ENCODE measurements at places on chromosomes 11 and 22.

- no peak for DNase-seq
Observed at GRCh38 chr11:65150509-65151299, 16.4 kb upstream of the SYVN1 start.

DNA sequence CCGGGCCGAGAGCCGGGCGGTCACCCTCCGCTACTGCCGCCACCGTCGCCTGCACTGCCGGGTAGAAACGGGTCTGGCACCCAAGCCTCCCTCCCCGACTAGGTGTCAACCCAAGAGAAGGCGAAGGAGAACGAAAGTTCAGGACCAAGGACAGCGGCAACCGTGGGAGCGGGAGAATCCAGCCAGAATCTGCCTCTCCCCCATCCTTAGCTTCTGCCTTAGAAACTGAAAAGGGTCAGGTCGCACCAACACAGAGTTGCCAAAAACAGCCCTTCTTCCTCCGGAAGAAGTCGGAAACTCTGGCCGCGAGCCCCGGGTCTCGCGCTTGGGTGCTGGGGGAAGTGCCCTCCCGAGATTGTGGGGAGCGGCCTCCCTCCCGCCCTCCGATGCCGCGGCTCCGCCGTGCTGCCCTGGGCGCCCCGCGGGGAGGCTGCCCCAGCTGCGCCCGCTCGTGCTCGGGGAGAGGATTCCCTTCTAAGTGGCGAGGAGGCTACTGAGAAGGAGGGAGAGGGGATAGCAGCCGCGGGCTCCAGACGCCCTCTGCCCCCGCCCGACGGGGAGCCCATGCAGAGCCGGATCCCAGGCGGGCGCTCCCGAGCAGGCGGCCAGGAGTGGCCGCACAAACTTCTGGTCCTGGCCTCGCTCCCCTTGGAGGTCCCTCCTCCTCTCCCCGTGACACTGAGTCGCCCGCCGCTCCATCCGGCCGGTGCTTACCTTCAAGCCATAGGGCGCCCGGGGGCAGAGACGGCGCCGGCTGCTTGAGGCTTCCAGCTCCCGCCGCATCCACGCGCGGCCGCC is 637 bp downstream of the DRD2 start:
- no peak for DNase-seq

- DNase-seq, result no peak
Observed at GRCh38 chr11:8828046-8828445, 82.9 kb upstream of the AKIP1 start.

- no peak for DNase-seq
Observed at GRCh38 chr11:5476186-5476819, 12.2 kb upstream of the OR52D1 start.

DNA sequence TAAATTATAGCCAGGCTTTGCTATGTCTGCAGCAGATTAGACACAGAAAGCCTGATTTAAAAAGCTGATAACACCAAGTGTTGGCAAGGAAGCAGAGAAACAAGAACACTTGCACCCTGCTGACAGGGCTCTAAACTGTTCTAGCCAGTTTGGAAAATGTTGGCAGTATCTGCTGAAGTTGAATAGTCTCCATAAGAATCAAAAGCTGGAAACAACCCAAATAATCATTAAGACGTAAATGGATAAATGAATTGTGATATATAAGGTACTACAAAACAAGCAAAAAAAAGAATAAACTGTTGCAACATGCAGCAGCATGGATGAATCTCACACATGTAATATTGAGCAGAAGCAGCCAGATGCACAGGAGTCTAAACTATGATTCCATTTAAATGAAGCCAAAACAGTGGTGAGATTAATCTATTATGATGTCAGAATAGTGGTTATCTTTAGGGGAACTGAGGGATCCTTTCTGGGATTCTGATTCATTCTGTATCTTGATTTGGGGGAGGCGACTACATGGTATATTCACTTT is 40.4 kb upstream of the ADORA2A start:
- no peak for DNase-seq

GRCh38 chr11:94705891-94706615 is 62.1 kb upstream of the AMOTL1 start:
- DNase-seq, result no peak

GRCh38 chr11:103862802-103863174 is 173.7 kb upstream of the DDI1 start:
- DNase-seq, result no peak

DNA sequence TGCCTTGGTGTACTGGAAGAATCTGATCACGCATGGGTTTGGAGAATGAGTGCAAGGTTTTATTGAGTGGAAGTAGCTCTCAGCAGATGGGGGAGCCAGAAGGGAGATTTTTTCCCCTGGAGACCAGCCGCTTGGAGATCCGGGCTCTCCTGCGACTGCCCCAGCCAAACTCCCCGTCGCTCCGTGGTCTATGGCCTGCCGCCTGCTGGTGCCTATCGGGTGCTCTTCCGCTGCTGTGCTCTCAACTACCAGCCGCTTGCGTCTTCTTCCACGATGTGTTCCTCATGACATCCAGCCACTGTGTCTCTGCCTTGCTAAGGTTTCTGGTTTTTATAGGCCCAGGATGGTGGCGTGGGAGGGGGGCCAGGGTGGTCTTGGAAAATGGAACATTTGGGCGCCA is 145.6 kb upstream of the UBASH3B start:
- no peak for DNase-seq

GRCh38 chr11:37511425-37511933 is 913.4 kb upstream of the RAG2 start:
- DNase-seq, result no peak

DNA sequence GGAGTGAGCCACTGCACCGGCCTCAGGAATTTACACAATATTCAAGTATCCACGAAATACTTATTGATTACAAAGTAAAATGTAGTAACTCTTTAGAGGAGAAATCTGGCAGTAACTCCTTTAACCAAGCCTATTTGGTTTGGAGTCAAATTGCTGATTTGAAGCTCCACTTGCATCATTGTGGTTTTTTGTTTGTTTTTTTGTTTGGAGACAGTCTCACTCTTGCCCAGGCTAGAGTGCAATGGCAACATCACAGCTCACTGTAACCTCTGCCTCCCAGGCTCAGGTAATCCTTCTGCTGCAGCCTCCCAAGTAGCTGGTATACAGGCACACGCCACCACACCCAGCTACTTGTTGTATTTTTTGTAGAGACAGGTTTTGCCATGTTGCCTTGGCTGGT is 6.4 kb upstream of the QSER1 start:
- DNase-seq, result no peak

DNA sequence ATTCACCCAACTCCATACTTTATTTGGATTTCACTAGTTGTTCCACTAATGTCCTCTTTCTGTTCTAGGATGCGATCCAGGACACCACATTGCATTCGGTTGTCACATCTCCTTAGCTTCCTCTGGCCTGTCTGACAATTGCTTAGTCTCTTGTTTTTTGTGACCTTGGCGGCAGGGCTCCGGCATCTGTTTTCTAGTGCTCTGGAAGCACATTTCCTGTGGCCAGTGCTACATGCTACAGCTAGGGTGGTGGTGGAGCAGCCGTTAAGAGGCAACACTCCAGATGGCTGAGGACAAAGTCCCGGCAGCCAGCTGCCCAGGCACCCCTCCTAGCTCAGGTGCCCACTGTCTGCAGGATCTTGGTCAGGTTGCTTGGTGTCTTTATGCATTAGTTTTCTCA is 6.8 kb downstream of the STX3 start:
- DNase-seq, result no peak

- no peak for DNase-seq
Observed at GRCh38 chr22:36377022-36377631, 10.6 kb downstream of the MYH9 start.

DNA sequence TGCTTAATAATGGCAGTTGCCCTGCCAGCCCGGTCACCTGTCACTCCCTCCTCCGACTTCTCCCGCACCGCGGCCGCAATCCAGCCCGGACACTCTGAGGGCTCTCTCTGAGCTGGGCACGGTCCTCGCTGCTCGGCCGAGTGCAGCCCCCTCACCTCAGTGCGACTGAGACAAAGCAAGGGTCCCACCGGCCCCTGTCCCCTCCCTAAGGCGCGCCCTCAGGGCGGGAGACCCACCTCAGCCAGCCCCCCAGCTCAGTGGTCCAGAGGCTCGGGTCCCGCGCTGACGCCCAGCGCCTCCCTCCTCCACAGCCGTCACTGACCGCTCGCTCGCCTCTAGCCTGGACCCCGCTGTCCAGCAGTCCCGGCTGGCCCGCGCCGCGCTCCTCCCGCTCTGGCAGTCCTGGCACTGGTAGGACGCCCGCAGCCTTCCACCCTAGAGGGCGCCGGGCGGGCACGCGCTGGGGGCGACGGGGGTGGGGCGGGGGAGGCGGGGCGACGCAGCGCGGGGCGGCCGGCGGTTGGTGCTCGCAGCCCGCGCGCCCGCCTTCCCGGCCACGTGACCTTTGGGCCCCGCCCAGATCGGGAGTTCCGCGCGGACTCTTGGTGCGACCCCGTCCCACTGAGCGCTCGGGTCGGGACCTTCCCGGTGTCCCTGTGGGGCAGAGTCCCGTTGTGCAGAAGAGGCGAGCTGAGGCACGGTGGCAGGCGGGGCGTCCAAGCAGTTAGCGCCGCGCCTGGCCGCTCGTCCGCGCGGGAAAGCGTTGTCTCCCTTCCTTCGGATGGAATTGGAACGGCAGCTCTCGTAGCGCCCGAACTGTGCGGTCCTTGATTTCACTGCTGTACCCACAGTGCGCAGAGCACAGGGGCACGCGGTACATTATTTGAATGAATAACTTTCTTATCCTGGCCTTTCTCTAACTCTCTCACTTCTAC is 7.8 kb upstream of the L3MBTL2 start:
- no peak for DNase-seq

DNA sequence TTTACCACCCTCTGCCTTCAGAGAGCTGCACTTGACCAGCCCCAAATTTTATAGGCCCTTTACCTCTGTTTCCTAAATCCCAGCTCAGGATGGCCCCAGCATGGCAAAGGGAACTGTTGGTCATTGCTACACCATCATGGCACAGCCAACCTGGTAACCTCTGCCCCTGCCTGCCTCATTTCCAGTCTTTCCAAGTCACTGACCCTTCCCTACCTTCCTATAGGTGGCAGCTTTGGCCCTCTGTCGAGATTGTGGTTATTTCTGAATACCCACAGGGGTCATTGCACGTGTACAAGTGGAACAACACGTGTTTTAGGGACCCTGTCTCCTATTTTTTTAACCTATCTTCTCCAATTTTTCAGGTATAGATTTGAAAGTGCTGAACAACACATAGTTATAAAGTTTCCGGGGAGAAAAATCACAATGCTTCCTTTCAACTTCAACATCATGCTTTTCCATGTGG is 2.8 kb downstream of the GALNT18 start:
- DNase-seq, result no peak
